Activated CD8-positive, alpha-beta memory T cell treated with anti-CD3 and anti-CD28 coated beads for 1 hour (primary cell): ENCODE measurements at places on chromosomes 3 and 15.

DNA sequence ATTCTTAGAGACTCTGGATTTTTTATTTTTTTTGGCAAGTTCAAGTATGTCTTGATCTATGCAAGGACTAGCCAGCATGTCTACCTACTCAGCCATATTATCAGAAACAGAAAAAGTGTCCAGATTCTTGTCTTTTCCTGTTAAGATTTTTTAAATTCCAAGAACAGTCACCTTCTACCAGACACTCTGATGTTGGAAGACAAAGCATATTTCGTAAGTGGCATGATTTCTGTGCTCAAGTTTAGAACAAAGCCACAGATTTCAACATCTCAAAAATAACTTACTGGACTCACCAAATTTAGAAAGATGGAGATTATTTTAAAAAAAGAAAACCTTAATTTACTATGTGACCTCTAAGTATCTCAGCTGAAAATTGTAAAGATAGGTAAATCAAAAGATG, 61.9 kb downstream of the GOLGA6L7 start:
- DNase-seq = no peak

DNA sequence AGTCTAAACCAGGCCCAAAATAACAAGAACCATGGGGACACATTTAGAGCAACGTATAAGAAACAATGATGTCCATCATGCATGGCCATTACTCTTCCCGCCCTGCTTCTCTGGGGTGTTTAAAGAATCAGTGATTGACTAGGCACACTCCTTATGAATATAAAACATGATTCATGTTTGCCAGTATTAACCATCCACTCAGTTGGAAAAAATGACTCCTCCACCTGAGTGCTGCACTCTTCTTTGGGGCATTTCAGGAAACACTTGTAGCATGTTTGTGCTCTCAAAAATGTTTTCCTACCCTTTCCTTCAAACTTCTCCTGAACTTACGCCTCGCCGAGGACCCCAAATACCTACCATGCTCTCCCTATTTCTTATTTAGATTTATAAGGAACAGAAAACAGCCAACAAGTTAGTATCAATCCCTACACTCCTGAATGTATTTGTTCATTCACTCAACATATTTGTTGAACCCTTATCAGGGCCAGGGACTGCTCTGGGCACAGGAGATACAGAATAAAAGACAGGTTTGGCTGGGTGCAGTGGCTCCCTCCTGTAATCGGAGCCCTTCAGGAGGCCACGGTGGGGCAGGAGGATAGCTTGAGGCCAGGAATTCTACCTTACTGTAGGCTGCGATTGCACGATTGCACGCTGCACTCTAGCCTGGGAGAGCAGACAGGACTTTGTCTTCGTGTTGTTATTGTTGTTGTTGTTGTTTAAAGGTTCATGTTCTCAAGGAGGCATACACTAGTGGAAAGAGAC, 137.0 kb downstream of the TMCO5A start:
- DNase-seq = no peak

GRCh38 chr3:131728898-131729642, 226.3 kb upstream of the MRPL3 start:
- no peak for DNase-seq

GRCh38 chr15:77123854-77124253, 52.9 kb upstream of the TSPAN3 start:
- DNase-seq = no peak

GRCh38 chr3:41502481-41502880, 303.2 kb downstream of the CTNNB1 start:
- DNase-seq = no peak

DNA sequence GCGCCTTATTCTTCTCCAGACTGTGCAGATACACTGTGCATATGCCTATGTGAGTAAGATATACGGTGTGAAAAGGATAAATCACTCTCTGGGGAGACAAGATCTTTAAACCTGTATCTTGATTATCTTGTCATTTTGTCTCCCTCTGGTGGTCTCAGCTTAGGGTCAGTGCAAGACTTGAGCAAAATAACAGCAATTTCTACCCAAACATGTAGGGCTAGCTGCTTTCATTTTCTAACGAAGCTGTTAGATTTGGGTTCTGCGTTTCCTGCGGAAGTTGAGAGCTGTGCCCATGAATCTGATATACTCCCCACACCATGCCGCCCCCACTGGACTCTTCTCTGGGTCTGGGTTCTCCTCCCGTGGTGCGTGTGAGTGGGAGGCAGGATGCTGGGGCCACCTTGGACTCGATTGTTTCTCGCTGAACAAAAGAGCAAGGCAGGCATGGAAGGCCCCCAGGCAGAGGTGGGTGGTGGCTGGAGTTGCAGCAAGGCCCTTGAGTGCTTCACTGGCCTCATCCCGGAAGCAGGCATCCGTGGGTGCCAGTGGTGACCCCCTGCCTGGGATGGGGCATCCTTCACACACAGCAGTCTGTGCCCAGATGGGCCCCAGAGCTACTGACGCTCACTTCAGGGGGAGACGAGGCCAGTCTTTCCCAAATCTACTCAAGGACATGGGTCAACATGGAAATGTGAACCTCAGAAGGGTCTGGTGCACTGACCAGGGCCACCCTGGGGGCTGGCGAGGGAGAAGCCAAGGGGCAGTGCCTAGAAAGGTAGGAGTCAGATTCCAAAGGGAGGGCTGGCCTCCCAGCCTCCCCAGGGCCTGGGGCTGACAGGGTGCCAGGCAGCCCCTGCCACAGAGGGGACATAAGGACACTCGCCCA, 179.6 kb downstream of the NSMCE3 start:
- no peak for DNase-seq

DNA sequence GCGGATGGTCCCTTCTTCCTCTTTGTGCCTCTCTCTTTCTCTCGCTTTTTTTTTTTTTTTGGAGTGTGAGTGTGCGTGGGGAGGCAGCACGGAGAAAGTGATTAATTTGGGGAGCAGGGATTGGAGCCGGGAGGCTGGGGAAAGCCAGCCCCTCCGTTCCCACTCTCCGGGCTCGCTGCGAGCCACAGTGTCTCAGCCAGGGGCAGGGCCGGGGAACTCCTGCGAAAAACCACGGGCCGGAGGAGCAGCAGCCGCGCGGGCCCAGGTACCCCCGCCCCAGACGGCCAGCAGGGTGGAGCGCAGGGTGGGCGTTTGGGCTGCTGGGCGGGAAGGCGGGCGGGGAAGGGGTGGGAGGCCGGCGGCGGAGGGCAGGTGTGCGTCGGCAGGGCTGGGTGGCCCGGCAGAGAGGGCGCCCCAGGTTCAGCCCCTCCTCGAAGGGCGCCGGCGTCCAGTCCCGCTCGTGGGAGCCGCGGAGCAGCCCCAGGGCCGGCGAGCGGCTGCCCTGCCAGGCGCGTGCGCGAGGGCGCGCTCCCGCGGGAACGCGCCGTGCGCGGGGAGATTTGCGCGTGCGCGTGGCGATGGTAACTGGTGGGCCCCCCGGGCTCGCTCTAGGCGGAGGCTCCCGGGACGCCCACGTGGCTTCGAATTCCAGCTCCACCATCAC, 1.4 kb downstream of the CHL1 start:
- no peak for DNase-seq

DNA sequence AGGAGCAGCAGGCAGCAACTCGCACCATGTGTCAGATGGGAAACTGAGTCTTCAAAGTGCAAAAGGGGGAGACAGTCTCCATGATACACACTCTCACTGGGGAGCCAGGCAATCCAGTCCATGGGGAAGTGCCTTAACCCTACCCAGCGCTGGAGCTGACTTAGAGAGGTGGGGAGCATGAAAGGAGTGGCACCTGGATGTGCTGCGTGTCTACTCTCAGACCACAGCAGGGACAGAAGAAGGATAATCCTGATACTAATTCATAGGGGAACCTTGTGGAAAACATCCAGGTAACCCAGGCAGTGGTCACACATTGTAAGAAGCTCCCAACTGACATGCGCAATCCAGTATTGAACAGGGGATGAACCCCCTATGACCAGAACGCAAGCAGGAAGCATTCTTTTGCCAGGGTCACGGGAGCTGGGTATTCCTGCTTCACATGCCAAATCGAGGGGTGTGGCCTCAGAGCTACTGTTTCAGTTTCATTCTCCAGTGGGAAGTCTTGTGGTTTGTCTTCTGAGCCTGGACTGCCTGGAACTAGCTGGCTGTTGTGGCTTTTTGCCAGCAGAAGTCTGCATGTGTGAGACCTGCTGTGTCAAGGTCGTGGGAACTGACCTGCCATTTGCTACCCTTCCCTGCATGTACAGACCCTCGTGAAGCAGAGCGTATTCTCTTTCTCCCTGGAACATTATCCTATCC, 367.6 kb upstream of the NDN start:
- DNase-seq = no peak

DNA sequence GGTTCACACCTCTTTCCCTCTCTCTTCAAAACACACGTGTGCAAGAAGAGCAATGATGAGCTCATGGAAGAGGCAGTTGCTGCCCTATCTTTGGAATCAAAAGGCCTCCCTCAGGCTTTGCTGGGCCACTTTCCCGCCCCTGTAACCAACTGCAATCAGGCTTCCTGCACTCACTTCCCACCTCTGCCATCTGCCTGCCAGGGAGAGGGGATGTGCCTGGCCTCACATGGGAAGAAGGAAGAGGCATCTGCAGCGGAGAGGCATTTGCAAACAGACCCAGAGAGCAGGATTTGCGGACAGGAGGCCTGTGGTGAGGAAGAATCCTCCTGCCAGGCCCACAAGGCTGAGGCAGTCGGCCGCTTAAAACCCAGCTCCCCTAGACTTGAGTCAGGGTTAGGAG, 175.6 kb upstream of the ATP10A start:
- DNase-seq = no peak

DNA sequence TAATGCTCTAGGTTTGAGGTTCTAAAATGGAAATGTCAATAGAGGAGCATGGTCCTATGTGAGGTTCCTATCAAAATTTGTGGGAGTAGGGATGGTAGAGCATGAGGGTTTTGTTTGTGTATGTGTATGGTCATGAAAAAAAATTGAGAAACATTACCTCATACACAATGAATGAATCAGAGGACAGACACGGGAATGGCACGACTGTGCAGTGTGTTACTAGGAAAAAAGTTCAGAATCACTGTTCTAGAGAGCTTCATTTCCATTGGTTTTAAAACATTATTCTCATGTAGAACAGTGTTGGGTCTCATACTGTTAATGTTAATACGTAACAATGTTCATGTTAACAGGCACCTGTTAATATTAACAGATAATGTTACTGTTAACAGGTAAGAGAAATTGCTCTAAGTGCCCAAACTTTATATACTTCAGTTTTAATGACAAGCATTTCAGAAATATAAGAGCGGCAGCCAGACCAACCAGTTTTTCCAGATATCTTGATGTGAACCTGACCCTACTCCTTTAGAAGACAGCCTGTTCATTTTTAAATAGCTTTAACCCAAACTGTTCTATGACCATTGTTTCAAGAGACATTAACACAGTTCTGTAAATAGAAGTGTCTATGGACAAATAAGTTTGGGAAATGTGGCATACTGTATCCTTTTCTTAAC, 48.0 kb downstream of the SLC15A2 start:
- no peak for DNase-seq

DNA sequence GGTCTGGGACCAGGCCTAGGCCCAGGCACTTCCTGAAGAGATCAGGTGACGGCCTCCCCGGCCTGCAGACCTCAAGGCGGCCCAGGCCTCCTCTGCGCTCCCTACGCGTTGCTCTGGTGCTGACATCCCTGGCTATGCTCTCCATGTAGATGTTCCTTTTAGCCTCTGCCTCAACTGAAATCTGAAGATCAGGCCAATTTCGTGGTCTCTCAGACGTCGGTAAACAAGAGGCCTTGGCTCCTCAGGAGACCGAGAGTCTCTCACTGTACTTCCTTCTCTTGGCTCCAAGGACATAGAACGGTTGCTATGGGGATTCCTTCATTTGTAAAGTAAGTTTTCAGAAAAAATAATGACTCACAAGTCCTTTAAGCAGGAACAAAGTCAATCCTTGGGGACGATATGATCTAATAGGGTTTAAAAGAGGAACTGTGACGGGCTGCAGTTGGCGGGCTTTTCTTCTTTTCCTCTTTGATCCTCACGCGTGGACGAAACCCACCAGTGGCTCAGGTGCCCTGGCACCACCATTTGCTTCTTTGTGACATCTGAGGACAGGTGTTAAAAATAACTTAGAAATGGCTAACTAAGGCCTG, 55.6 kb upstream of the CGNL1 start:
- no peak for DNase-seq

- DNase-seq = no peak
Measured at GRCh38 chr3:139394116-139394515, 4.7 kb upstream of the COPB2 start.
